DND-41 (cell line): ENCODE measurements at places on chromosomes 7 and 10.

GRCh38 chr7:140003913-140004382 lies 58.8 kb downstream of the PARP12 start:
- peak; percentile 30 for DNase-seq

DNA sequence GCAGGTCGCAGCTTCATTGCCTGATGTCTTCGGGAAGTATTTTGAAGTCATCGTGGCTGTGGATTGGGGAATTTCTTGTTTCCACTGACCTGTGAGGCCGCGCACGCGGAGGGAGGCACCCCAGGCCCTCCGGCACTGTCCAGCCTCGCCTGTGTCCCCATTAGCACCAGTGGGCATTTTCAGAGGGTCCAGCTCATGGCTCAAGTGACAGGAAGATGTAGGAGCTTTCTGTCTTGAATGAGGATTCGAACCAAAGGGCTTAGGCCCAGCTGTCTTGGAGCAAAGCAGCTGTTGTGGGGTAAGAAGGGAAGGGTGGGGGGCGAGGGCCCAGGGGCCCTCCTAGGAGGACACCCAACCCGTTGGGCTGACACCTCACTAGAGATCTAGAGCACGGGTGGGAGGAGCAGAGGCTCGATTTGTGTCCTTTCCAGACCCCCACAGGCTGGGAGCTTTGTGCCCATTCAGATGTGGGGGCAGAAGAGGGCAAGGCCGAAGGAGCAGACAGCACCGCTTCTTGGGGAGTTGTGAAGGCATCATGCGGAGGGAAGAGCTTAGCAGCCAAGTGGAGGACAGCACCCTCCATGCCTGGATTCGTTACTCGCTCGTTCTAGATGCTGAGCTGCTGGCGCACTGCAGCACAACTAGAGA lies 914 bp downstream of the ZNF37A start:
- peak; percentile 42 for DNase-seq

DNA sequence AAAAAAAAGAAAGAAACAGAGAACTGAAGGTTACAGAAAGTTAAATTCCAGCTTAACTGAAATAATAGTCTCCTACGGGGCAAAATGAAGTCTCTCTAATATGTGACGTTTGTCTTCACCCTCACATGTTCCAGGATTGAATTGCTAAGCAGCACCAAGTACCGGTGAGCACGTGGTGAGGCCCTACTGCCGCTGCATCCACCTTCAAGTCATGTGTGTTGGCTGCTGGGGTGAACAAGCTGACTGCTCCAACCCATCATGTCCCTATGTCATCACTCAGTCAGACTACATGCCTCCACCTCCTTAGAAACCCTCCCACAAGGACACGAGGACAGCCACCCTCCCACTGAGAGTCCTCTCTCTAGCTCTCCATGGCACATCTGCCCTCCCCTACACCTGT lies 35.4 kb upstream of the NPFFR1 start:
- no peak for DNase-seq

GRCh38 chr7:113128031-113128430 lies 9.7 kb upstream of the SMIM30 start:
- no peak for DNase-seq

DNA sequence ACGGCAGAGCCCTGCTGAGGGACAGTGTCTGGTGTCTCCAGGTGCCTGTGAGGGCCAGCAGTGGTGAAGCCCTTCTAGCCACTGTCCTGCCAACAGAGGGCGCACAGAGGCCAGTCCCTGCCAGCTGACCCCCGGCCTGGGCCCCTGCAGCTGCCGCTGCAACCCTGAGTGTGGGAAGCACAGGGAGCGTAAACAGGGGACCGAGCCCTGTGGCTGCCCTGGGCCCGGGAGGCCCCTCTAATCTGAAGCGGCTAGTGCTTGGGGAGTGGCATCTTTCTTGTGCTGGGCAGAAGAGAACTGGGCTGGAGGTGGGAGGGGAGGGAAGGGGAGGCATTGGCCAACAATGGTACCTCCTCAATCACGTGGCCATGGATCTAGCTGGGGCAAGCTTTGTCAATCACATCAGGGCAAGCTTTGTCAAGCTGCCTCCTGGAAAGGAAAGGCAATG lies 34.6 kb downstream of the TRIM8 start:
- DNase-seq, result no peak

DNA sequence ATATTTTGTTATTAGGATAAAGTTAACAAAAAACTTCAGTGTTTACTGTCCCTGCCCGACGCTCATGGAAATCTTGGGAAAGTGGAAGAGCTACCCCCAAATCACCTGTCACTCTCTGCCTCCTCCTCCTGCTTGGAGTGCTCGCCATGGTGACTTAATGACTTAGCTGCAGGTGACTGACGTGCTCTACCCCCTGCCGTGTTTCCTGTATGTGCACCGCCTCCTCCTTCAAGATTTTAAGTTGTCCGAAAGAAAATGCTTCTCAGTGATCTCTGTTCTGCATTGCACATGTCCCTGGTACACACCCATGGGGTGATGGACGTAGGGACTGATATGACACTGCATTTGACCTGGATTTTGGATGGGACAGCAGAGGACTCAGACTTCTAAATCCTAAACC lies 338.8 kb upstream of the SHH start:
- DNase-seq, result no peak

- no peak for DNase-seq
These were observed 39.8 kb downstream of the PIP4K2A start for GRCh38 chr10:22674573-22674930.

DNA sequence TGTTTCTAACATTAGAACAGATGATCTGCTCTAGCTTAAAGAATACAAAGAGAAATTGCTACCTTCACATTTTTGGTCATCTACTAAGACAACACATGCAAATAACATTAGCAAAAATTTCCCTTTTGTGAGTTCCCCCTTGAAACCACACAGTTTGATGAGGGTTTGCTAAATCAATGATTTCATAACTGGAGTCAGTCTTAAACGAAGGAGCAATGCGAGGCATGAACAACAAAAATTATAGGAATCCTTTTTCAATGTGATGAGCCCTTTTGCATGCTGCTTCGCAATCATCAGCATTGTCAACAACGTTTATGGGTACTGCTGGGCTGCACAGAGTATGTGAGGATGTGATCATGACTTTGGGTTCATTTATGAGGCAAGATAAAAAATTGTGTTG lies 286.4 kb downstream of the C7orf25 start:
- DNase-seq, result no peak
